ENCODE measurements at places on chromosomes 4 and X. TPM values are rescaled to one million over a fixed set of nuclear protein-coding genes. Genes with fewer than 3 reads are reported as not detected.

- DNase-seq, result no peak
These were observed 83.0 kb downstream of the MAB21L2 start for GRCh38 chr4:150664935-150665334.

DNA sequence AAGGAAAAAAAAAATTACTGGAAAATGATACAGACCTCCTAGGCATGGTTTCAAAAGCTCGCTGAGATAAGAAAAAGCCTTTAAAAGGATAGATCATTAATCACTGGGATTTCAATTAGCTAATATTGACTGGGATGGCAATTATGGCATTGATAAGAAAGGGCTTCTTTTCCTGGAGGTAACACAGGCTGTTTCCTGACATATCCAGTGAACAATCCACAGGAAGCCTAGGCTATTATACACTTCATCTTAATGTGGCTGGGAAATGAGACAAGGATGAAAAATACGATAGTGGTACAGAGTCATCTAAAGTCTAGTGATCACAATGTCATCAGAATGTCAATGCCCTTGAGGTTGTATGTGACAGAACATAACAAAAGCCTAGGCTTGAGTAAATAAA lies 1579.3 kb downstream of the C4orf33 start:
- DNase-seq, result no peak

DNA sequence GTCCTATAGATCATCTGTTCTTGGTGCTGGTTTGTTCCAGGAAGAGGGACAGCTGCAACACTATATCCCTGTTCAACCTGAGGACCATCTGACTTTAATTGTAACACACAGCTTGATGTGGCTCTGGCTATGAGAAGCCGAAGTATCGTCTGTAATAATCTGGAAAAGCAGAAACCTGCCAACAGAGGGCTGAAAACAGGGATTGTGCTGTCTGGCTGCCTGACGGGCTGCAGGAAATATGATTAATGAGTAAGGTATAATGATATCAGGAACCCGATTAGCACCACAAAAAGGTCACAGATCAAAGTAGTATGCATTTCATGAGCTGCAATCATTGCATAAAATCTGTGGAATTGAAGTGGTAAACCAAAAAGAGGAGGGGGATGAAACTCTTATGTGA lies 170.4 kb upstream of the MAB21L2 start:
- DNase-seq, result no peak

DNA sequence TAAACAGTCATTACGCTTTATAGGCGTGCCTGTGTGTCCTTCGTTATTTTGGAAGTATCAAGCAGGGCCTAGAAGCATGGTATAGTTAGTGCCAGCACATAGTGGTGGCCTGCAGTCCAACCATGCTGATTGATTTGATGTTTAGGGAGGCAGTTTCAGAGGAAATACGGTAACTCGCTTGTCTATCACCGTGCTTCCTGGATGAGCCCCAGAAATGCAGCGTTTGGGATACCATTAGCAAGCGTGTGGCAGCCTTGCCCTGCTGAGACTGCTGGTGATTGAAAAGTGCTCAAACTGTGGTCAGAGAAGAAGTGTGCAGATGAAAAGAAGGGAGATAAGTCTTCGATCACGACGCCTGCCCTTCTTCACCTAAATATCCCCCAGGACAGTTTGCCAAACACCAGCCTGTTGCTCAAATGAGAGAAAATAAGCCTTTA lies 158.4 kb downstream of the CHIC2 start:
- DNase-seq, result peak; percentile 90

DNA sequence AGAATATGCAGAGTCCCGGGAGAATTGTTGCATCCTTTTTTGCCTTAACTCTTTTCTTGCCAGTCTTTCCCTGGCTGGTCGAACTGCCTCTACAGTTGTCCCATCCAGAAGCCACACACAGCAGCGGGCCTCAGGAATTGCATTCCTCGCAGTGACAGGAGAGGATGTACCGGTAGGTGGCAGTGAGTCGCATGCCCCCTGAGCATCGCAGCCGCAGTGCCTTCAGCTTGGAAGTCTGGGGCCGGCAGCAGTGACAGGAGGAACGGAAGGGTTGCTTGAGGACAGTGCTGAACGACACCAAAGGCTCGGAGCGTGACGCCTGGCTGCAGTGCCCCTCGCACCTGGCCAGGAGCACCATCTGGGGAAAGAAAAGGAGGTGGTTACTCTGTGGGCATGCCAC lies 23.5 kb downstream of the NDP start:
- DNase-seq, result peak; percentile 21

- DNase-seq, result peak; percentile 2
These were observed 19.1 kb downstream of the GPRASP3 start for GRCh38 chrX:102739657-102740056.

DNA sequence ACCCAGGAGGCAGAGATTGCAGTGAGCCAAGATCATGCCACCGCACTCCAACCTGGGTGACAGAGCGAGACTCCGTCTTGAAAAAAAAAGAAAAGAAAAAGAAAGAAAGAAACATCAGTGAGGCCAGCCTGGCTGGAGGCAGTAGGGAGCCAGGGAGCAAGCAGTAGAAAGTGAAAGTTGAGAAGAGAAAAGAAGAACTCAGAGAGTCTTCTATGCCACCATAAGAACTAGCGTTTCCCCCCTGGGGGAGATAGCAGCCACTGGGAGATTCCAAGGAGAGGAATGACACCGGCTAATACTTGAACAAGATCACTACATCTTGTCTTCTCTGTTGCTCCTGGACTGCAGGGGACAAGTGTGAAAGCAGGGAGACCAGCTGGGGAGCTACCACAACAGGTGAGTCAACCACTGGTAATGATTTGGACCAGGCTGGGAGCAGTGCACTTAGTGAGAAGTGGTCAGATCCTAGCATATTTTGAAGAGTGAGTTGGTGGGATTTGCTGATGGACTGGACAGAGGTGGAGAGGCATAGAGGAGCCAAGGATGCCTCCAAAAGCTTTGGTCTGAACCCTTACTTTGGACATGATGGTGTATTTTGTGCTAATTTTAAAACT lies 33.4 kb downstream of the SLC2A9 start:
- no peak for DNase-seq

- no peak for DNase-seq
These were observed 177.0 kb upstream of the TTC29 start for GRCh38 chr4:147122685-147123084.

DNA sequence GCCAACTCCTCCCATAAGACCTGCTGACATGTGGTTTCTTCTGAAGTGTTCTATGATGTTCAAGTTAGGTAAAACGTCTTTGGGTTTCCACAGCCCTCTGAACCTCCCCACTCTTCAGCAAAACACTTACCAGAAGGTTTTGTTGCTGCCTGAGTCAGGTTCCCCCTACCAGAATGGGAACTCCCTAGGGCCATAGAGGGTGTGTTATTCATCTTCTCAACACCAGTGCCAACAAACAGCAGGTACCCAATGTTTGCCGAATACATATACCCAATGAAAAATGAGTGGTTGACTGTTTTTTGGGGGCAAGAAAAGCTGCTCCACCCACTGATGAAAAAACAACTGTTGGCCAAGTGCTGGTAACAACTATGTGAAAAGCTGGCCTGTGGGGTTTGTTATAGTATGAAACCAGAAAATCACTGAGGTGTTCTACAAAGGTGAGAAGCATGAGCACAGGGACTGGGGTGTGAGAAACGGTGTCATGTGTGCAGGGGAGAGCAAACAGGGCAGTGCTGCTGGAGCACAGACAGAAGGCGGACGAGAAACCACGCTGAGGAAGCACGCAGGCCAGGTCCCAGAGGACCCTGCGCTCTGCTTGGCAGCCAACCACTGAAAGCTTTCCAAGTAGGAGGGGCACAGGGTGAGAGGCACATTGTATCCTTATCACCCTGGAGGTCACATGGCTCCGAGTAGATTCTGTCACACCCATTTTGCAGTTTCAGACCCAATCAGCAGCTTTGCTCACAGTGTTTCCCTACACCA lies 28.8 kb downstream of the ATP8A1 start:
- DNase-seq, result peak; percentile 13

- DNase-seq, result no peak
These were observed 671.8 kb upstream of the DIPK2B start for GRCh38 chrX:45872480-45872879.

DNA sequence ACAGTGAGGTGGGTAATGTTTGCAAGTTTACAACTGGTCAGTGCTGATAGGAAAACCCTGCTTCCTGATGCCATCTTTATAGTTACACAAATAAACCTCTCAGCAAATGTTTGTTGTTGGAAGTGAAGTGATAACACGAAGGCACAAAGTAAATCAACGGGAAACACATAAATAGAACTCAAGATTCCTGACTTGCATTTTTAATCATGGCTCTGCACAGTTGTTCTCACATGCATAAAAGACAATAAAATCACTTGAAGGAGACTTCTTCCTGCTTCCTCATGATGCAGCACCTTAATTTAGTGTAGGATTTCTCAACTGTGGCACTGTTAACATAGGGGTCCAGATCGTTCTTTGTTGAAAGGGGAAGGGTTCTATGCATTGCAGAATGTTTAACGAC lies 907.7 kb downstream of the RAB28 start:
- DNase-seq, result no peak

DNA sequence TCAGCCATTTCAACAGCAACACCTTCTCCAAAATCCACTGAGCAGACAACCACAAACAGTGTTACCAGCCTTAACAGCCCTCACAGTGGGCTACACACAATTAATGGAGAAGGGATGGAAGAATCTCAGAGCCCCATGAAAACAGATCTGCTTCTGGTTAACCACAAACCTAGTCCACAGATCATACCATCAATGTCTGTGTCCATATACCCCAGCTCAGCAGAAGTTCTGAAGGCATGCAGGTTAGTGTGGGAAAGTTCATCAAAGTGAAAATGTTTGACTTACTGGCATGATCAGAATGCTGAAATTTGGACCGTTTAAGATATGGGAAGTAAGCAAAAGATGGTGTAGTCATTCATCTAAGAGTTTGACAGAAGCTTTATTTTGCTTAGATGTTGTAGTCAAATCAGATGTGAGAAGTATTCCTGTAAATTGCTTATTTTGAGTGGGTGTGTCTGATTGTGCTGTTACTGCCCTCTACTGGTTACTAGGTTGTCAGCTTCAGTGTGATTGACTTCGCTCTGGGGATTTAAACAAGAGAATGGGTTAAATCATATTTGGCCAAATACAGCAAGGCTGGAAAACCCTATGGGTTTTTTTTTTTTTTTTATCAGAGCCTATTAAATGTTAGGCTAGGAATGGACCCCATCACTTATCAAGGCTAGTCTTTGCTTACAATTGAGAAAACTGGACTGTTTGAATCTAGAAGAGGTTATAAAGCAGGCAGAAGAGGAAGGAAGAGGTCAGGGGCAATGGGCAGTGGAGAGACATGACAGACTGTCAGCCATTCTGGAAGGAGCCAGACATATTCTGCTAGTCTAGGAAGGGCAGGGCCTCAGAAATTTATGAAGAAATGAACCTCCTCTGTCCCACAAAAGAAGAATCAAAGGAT lies 130.3 kb downstream of the DIPK2B start:
- DNase-seq, result peak; percentile 27

GRCh38 chr4:183059797-183060196 lies 39.3 kb upstream of the WWC2 start:
- DNase-seq, result no peak

DNA sequence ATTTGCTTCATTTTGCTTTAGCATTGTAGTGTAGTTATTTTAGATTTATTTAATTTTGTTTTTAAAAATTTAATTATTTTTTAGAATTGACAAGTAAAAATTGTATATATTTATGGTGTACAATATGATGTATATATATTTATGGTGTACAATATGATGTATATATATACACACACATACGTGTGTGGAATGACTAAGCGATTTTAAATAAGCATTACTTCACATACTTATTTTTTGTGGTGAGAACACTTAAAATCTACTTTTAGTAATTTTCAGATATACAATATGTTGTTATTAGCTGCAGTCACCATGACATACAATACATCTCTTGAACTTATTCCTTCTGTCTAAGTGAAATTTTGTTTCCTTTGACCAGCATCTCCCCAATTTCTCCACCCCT lies 172.9 kb downstream of the SPRY1 start:
- no peak for DNase-seq

- DNase-seq, result no peak
These were observed 68.3 kb downstream of the MANBA start for GRCh38 chr4:102692474-102692873.

DNA sequence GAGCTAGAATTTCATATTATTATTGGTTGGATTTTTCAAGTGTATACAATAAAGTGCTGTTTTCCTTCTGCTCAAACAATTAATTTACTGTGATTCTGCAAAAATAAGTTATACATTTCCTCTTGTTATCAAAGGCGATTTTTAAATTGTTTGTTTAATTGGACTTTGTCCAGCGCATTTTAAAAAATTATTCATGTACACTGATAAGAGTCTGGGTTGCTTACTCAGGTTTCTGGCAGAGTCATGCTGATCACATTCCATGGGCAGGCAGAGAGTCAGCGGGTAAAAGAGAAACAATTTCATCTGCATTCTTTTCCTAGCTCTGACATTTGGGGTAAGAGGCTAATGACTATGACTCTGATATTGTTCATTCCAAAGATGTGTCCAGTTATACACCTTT lies 8.9 kb downstream of the FAT4 start:
- DNase-seq, result peak; percentile 20

- DNase-seq, result no peak
These were observed 13.6 kb upstream of the BMP2K start for GRCh38 chr4:78762529-78762928.

DNA sequence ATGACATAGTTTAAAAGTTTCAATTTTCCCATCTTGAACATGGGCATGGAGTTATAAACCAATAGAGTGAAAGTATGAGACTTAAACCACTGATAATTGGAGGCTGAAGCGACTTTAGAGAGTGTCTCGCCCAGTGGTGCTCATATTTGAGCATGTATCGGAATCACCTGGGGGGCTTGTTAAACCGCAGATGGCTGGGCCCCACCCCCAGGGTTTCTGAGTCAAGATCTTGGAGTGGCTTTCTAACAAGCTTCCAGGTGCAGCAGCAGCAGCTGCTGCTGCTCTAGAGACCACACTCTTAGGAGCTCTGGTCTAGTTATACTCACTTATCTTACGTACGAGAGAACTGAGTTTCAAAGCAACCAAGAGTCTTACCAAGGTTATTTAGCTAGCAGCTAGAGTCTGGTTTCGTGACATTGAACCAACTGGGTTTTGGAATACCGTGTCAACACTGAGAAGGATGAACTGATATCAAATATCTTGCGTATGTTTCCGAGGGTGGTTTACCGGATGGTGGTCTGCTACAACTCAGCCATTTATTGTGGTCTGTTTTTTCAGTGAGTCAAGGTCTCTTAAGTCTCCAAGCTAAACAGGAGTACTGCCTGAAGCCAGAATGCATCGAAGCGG lies 5.9 kb downstream of the PHEX start:
- no peak for DNase-seq

DNA sequence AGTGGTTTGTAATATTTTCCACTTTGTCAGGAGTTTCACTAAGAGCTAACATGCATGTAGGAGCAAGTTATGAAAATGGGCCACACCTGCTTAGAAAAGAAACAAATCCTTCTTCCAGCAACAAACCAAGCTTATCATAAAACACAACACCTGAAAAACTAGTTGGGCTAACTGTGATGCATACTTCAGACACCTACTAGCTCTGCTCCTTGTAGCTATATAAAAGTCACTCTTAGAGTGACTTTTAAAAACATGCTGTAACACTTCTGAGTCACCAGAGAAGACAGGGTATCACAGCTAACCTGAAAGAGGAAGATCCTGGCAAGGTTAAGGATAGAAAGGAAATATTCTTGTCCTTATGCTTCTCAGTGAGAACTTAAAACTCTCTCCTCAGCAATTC lies 3.6 kb upstream of the SLAIN2 start:
- DNase-seq, result no peak

- DNase-seq, result no peak
These were observed 7.9 kb upstream of the SERTM2 start for GRCh38 chrX:111503485-111503993.

Gene EDNRA
- 37.8 TPM for polyA plus RNA-seq

Gene RIPPLY1
- polyA plus RNA-seq, result 0.48 TPM

Gene FGFBP1
- not detected for polyA plus RNA-seq

Gene GPR101
- polyA plus RNA-seq, result not detected

Gene SPIN2A
- polyA plus RNA-seq, result 3.5 TPM

Gene IL2
- not detected for polyA plus RNA-seq

Gene UCP1
- polyA plus RNA-seq, result not detected

Measured in muscle of back (tissue), 13 donors.